ENCODE measurements at places on chromosomes 1 and 21.
A peak's percentile ranks its signal among the peaks of the same experiment; 100 is the strongest.

DNA sequence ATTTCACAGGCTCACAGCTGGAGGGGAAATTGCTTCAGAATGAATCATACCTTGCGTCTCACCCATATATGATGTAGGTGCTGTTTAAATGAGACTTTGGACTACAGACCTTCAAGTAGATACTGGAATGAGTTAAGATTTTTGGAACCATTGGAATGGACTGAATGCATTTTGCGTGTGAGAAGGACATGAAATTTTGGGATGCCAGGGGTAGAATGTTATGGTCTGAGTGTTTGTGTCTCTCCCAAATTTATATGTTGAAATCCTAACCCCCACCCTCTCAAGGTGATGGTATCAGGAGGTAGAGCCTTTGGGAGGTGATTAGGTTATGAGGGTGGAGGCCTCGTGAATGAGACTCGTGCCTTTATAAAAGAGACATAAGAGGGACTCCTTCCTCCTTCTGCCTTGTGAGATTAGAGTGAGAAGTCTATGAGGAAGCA lies 41.4 kb downstream of the KCNK1 start:
- DNase-seq: no peak

GRCh38 chr21:39137248-39138178 lies 45.7 kb downstream of the PSMG1 start:
- no peak for DNase-seq

DNA sequence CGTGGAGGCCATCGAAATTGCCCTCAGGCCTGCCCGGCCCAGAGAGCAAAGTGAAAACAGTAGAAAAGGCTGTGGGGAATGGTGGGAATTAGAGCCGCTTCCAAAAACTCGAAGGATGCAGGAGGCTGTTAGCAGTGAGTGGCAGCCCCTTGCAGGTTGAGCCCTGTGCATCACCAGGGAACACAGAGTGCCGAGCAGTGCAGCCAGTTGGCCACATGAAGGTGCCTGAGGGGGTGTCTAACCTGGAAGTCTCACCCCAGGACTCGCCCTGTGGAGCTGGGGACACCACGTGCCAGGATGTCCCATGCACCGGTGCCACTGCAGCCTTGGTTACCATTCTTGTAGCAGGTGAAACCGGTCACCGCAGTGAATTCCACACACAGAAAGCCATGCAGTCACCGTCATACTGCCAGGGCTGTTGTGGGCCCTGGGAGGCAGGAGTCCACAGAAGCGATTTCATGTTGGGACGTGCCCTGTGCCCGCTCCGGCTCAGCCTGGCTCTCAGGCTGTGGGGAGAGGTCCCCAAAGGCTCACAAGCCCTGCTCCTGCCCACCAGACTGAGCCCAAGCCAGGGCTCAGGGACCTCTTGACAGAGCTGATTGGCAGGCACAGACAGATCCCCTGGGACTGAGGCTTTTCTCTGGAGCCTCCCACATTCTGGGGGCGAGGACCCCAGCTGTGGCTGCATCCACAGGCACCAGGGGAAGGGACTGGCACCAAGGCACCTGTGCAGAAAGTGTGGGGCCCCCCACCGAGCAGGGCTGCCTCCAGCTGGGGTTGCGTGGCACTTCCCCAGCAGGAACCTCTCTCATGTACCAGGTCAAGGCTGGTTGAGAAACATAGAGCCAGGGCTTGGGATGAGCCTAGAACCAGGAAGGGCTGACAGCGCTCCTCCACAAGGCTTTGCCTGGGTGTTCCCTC lies 16.7 kb upstream of the ACTRT2 start:
- no peak for DNase-seq

DNA sequence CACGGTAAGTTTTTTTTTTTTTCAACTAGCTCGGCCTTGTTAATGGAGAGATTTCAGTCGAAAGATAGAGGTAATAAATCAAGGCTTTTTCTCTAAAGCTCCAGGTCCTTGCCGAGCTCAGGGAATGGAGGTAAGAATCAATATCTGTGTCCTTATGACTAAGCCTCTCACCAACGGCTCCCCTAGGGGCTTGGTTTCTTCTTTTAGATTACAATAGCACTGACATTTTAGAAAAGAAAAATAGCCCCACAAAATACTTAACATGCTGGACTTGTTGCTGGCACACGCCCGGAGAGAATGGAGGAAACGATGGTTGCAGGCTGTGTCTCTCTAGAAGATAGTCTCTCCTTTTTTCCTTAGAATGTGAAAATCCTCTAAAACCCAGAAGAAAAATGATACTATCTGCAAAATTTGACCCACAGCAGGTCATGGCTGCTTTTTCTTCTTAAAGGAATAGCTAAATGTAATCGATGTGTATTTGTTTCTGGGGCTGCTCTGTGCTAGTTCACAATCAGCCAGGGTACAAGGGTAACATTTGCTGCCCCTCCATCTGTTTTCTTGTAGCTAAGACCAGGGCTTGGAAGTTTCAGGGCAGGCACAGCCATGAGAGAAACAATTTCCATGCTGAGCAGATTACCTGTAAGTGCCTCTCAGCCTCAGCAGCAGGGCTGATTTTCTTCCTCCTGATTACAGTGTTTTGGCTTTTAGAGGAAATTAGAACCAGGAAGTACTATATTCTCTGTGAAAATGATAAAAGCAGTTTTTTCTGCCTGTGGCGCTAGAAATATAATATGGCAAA lies 86.2 kb upstream of the GNG12 start:
- DNase-seq: no peak

GRCh38 chr1:1980467-1981141 lies 23.0 kb downstream of the CFAP74 start:
- no peak for DNase-seq

- no peak for DNase-seq
These were observed 25.5 kb downstream of the MAN1A2 start for GRCh38 chr1:117392771-117393170.

DNA sequence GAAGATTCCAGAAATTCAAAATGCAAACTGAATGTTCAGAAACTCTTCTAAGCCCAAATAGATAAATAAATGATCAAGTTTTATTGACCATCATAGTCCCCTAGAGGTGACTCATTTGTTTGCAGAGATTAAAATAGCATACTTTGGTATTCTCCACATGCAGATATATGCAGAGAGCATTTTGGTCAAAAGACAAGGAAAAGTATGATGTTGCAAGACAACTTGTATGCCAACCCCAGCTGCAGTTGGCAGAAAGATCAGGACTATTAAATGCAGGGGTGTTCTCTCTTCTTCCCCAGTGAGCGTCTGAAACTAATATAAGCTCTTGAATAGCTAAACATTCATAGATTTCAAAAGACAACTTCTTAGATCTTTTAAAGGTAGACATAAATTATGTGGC lies 404.9 kb downstream of the LTN1 start:
- no peak for DNase-seq

GRCh38 chr1:3251807-3252428 lies 182.9 kb downstream of the PRDM16 start:
- DNase-seq: peak; percentile 31

GRCh38 chr1:165330483-165330882 lies 26.0 kb downstream of the LMX1A start:
- DNase-seq: no peak

DNA sequence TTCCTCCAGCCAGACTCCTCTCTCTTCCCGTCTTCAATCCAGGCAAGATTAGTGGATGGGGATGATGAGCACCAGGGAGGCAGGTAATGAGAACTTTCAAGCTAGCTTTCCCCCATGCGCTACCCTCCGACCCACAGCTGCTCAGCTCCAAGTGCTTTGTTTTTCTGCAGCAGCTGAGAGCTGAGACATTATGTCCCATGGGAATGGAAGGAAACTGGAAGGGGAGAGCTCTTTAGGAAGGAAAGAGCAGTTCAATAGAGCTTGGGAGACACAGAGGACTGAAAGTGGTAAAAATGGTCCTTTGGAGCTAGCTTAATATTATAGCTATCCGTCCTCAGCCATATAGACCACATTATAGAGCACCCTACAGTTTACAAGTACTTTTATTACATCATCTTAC lies 39.8 kb downstream of the RAB3B start:
- no peak for DNase-seq

GRCh38 chr1:117607471-117607870 lies 1.6 kb downstream of the TENT5C start:
- DNase-seq: no peak

- no peak for DNase-seq
These were observed 79.5 kb downstream of the ACTL8 start for GRCh38 chr1:17834561-17835100.

- DNase-seq: no peak
These were observed 32.1 kb downstream of the HOOK1 start for GRCh38 chr1:59846895-59847282.

DNA sequence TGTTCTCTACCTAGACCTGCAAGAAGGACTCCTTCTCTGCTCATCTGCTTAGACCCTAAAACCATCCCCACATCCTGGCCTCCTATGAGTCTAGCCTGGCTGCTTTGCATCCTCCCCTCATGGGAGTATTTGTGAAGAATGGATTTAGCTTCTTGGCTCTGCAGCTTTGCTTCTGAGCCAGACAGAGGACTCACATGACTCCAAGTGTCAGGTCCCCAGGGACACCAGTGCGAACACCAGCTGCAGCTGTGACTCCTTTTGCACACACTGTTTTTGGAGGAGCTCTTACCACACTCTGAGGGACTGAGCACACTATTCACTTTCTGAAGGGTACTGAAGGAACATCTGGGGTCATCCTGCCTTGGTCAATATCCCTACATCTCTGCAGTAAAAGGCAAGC lies 131.8 kb upstream of the SGIP1 start:
- peak; percentile 73 for DNase-seq

DNA sequence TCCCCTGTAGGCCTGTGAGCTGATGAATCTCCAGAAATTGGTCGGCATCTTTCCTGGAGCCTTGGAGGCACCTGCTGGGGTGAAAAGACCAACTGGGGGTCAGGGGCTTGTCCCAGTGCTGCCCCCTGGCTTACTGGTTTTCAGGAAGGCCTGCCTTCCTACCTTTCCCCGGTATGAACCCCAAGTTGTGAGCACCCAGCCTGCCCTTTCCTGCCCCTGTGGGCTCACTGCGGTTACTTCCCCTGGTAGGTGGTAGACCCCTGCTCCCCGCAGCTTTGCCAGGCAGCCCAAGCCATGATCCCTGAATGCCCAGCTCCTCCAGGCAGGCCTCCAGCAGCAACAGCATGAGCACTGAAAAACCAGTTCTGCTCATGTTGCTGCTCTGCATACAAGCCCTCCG lies 10.2 kb downstream of the DMRTB1 start:
- DNase-seq: no peak

DNA sequence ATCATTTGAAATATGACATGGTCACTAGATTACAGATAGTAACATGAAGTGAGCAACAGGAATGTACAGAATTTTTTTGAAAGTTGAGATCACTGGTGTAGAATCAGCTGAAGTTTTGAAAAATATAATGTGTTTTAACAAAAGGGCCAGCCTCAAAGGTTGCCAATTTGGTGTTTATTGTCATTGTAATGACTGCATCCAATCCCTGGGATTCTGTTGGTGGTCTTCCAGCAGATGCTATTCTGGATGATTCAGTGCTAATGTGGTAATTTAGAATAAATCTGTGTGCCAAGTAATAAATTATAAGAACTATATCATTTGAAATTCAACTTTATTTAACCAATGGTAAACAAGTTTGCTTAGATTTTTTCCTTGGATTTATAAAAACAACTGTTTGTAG lies 436.4 kb upstream of the PKN2 start:
- no peak for DNase-seq

DNA sequence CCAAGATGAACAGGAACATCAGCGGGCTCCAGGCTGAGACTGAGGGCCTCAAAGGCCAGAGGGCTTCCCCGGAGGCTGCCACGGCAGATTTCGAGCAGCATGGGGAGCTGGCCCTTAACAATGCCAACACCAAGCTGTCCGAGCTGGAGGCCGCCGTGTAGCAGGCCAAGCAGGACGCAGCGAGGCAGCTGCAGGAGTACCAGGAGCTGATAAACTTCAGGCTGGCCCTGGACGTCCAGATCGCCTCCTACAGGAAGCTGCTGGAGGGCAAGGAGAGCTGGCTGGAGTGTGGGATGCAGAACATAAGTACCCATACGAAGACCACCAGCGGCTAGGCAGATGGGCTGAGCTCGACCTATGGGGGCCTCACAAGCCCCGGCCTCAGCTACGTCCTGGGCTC lies 823.4 kb upstream of the NEGR1 start:
- DNase-seq: no peak

DNA sequence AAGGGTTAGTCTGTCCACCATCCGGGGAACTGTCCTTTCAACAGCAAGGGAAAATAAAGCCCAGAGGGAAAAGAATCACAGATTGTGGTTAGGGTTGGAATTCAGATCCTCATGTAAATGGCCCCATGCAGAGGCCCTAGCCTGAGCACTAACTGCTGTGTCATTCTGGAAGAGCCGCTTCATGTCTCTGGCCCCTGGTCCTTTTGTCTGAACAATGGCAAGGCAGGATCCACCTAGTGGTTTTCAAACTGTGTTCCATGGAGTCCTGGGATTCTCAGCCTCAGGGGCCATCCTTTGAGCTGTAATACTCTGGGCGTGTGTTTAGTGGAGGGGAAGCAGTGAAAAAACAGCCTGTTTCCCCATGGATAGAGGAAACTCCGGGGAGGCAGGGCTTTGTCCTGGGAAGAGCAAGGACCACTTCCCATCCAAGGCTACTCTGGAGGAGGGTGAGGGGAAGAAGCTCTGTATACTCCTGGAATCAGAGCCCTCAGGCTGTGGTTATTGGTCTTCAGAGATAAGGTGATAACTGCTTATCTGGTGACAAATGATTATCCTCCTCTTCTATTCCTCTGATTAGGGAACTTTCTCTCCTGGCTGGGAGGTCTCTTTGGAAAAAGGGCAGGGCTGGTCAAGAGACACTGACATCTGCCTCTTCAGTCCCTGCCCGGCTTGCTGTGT lies 19.2 kb downstream of the PAX7 start:
- DNase-seq: no peak

DNA sequence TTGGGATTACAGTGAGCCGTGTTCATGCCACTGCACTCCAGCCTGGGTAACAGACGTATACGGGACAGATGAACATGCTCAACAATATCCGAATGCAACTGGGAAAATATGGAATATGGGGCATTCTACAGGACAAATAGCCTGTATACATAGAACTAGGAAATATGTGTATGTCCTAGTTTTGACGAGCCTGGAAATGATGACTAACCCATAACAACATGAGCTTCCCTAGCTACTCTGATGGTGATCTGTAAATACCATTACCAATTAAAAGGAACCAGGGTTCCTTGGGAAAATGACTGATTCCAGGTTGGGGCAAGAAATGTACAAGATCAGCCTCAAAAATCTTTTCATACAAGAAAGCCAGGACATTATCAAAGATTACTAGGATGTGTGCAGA lies 42.8 kb upstream of the ARTN start:
- DNase-seq: no peak

DNA sequence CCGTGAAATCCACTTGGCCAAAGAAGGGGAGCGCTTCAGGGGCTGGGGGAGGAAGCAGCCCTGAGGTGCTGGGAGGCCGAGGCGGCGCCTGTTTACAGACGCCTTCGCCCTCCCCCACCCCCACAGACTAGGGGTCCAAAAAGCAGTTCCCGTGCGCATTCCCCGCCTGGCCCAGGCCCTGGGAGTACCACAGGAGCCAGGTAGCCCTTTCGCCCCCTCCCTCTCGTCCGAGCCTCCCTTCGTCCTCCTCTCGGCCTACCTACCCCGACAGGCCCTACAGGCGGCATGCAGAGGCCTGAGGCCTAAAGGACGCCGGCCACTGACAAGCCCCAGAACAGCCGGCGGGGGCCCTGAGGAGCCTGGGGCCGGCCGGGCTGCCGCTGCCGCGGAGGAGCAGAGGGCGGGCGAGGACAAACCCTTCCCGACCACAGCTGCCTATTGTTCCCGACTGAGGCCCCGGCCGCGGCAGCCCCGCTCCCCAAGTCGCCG lies 522 bp downstream of the RC3H1 start:
- no peak for DNase-seq
